HuH-7.5 (cell line): ENCODE measurements at places on chromosomes 3 and 15.

- no peak for DNase-seq
These were observed 14.3 kb upstream of the PIK3R4 start for GRCh38 chr3:130760922-130761321.

- no peak for DNase-seq
These were observed 41.4 kb downstream of the ULK4 start for GRCh38 chr3:41920406-41920965.

- DNase-seq = no peak
These were observed 68.1 kb downstream of the STRIT1 start for GRCh38 chr3:155225417-155225816.

GRCh38 chr15:80173022-80173759 is 20.4 kb downstream of the FAH start:
- DNase-seq = peak; percentile 74

DNA sequence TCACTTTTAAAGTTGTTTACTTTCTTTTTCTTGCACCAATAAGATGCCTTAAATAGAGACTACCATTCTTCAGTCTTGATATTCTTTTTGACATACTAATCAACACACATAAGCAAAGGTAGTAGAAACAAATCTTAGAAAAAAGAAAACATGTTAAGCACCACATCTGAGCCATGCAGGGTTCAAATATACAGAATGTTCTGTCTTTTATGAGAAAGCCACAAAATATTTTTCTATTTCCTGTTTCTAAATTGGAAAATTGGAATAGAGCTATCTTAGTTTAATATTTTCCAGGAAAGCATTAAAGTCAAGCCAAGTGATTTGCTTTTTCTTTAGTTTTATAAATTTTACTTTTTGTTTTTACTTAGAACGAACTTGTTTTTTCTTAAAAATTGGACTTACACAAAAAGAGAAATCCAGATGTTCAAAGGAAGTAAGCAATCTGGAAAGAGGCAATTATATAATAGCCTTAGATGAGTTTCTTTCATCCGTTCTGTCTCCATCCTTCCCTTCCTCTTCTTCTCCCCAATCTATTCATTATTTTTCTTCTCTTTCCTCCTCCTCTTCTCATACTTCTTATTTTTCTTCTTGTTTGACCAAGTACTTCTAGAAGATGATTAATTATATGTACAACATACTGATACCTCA is 731.7 kb downstream of the SQOR start:
- DNase-seq = no peak
